Erythroblast (primary cell): ENCODE measurements at places on chromosomes 3 and 15.

DNA sequence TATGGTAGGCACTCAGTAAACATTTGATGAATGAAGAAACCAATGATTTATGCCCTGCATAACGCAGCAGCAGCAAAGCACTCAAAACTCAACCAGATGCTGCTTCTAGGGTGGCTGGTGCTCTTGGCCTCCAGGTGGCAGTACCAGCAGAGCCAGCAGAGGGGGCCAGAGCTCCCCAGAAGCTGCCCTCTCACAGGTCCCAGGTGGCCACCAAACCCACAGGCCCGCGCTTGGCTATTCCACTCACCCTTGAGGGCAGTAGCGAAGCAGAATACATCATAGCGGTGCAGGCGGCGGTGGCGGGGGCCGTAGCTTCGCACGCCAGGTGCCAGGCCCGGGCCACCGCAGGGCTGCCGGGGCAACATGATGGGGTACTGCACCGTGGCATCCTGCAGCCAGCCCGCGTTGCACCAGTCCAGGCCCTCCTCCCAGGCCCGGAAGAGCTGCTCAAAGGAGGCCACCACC is 16.6 kb downstream of the HAPLN3 start:
- peak; percentile 61 for DNase-seq

GRCh38 chr15:82158811-82159210 is 103.7 kb downstream of the EFL1 start:
- DNase-seq, result no peak

DNA sequence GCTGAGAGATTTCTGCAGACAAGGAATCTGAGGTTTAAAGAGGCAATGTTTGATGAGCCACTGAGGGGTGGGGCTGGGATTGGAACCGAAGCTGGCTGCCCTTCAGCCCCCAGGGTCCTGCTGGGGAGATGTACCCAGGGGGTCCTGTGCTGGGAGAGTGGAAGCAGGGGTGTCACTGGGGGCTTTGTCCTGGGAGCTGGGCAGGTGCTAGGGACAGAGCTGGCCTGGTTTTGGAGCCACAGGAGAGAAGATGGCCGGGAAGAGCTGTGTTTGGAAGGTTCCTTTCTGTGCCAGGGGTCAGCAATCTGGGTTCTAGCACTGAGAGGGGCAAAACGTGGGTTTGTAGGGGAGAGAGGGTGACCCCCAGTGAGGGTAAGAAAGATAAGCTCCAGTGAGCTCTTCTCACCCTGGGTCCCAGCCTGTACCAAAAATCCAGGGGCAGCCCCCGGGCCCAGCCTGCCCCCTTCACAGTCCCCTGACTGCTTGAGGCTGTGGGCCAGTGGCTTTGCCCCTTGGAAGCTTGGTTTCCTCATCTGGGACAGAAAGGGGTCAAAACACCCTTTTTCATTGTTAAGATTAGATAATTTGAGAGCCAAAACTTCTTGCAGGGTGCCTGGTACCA is 69.6 kb downstream of the SMAD3 start:
- no peak for DNase-seq

- no peak for DNase-seq
Observed at GRCh38 chr3:98701071-98701675, 62.0 kb upstream of the ST3GAL6 start.

DNA sequence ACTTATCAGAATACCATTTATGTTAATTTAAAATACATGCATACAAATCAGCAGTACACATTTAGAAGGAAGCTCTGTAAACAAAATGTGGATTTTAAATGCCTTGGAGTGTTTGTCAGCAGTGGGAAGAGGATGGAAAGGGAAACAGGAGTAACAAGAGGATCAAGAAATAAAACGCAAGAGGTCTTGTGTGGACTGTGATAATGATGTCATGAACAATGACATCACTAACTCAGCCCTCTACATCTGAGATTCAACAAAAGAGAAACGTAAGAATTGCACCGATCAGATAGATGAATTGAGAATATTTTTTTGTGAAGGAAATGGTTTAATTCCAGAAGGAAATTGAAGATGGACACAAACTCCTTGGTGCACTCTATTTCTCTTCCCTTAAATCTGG is 44.0 kb upstream of the CNOT10 start:
- DNase-seq, result no peak
